ENCODE measurements at places on chromosomes 2 and 18. TPM values are rescaled to one million over a fixed set of nuclear protein-coding genes. Genes with fewer than 3 reads are reported as not detected.

DNA sequence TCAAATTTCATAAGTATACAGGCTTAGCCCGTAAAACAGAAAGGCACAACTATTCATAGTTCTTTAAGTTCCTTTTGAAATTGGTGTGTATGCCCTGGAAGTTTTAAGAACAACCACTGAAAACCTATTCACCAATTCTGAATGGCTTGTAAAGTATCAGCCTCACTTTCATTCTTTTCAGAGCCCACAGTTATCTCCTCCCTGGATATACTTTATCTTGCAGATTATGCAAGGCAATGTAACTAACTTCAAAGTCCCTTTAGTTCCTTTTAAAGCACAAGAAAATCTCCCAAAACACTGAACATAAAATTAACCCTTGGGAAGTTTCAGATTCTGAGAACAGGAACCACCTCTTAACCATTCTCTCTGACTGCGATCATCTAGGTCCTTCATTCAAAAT, 1.1 kb downstream of the STRN start:
- no peak for DNase-seq

DNA sequence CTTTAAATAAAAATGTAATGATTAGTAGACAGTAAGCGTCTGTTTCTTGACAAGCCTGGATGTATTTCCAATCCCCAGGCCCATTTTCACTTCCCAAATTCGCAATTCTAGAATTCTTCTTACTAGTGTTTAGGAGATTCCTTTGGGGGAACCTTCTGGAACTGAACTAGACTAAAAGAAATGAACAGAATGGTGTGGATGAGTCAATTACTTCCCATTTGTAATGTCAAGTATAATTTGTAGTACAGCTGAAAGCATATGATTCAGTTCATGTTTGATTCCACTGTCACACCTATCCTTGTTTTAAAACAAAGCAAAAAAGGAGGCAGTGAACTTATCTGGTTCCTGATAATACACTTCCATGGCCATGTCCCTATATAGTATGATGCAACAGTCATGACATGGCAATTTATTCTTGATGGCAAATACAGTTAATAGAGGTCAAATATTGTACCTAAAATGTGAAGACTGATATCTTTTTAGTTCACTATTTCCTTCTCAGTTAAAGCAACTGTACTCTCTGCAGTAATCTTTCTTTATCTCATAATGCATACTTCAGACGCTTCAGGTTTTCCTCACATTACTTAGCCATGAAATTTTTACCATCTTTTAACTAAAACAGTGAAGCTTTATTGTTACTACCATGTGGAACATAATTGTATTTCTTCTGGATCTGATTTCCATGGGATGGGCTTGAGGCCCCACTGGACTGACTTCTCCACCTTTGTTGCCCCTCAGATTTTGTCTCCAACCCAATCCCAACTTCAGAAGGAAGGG, 2.0 kb downstream of the IDH1 start:
- DNase-seq, result no peak

DNA sequence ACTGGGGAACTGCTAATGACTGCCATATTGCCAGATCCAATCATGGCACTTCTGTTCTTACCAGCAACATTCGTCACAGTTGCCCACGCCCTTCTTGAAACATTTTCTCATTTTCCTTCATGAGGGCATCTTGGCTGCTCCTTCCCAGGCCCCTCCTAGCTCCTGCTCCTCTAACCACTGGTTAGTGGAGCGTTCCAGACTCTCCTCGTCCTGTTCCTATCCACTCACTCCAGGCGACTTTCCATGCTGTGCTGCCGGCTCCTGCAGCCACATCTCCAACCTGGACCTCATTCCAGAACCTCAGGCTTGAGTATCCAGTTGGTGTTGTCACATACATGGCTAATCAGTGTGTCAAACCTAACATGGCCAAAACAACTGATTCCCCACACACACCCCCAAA, 1.3 kb upstream of the ADI1 start:
- no peak for DNase-seq

GRCh38 chr2:46849721-46850556, 65.7 kb downstream of the MCFD2 start:
- DNase-seq, result no peak

DNA sequence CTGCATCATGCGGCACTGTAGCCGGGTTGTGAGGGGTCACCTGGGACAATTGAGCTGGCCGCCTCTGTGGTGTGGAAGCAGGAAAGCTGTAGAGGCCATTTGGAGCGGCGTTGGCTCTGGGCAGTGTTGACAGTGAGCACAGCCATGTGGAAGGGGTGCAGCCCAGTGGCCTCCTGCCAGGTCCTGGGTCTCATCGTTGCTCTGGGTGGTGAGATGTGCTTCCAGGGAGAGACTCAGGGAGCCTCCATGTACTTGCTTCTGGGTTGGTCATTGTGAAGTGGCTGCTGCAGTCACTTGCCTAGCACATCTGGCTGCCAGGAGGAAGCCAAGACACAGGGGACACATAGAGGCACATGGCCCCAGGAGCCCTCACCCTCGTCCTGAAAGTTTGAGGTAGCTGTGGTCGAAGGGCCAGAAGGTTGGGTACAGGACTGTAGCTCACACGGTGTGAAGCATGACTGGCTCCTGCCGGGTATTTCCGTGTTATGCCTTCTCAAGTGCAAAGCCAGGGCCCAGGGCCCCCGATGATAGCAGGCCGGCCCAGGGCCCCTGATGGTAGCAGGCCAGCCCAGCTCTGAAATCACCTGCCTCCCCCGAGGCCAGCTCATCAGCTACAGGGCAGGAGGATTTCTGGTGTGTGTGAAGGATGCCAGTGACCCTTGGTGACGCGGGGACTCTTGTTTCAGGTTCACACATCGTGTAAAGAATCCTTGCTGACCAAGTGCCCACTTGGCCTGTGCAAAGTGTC, 82.6 kb downstream of the DGKD start:
- no peak for DNase-seq

- no peak for DNase-seq
These were observed 193.3 kb downstream of the ANKRD30B start for GRCh38 chr18:14941256-14941655.

DNA sequence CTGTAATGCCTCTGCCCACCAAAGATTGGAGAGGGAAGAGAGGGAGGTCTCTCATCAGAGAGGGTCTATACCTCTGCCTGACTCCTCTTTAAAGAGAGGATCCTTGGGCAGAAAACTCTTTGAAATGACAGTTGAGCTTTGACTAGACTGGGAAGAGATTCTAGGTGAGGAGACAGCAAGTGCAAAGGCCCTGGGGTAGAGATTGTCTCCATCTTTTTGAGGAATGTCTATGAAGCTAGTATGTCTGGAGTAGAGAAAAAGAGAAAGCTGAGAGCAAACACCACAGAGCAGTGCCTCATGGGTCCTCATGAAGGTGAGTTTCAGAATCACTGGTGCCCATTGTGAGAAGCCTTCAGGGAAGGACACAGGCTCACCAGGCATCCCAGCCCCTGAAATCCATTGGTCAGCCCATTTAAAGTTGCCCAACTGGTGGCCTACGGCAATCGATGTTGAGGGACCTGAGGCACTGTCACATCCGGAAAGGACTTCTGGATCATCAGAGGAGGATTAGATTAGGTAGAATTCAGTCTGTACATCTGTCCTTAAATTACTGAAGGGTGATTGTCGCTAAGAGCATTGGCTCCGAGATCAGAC, 31.5 kb downstream of the LBH start:
- DNase-seq, result no peak

DNA sequence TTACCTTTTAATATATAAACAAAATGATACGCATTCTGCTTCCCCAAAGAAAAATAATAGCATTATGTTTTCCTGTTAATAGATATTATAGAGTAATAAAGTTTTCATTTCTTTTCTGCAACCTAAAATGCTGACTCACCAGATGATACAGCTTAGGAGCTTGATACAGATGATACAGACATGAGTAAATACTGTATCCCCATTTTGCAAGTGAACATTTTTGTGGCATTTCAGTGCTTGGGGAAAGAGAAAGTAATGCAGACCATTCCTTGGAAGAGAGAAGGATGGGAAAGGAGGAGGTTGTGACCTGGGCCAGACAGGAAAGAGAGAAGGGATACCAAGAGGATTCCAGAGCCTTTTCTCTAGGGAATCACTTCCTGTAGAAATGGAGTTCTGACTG, 97.5 kb upstream of the FSHR start:
- DNase-seq, result no peak

The APCDD1 gene
- not detected for total RNA-seq
